GM04504 (cell line): ENCODE measurements at places on chromosomes 4 and X.
A peak's percentile ranks its signal among the peaks of the same experiment; 100 is the strongest.

GRCh38 chrX:112997991-112998390, 157.4 kb upstream of the AMOT start:
- DNase-seq, result no peak

- no peak for DNase-seq
Observed at GRCh38 chr4:92270908-92271307, 32.9 kb upstream of the GRID2 start.

- DNase-seq, result no peak
Observed at GRCh38 chrX:153455571-153455970, 9.7 kb upstream of the TREX2 start.

- no peak for DNase-seq
Observed at GRCh38 chr4:1234811-1235292, 14.1 kb downstream of the CTBP1 start.

- DNase-seq, result no peak
Observed at GRCh38 chrX:101417981-101418841, 10.2 kb downstream of the HNRNPH2 start.

DNA sequence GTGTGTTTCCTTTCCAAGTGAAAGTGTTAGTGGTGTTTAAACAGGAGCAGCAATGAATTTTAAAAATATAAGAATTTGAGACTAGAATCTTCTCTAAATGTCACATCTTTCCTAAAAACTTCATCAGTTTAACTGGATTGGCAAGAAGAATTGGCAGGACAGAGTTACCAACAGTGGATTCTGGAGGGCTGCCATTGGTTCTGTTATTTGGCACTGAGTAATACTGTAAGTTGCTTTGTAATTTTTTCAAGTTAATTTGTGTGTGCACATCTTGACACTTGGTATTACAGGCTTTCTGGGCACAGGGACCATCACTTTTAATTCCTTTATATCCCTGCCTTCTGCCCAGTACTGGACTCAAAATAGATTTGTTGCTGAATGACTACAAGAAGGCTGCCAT, 4.5 kb upstream of the GPRIN3 start:
- no peak for DNase-seq

DNA sequence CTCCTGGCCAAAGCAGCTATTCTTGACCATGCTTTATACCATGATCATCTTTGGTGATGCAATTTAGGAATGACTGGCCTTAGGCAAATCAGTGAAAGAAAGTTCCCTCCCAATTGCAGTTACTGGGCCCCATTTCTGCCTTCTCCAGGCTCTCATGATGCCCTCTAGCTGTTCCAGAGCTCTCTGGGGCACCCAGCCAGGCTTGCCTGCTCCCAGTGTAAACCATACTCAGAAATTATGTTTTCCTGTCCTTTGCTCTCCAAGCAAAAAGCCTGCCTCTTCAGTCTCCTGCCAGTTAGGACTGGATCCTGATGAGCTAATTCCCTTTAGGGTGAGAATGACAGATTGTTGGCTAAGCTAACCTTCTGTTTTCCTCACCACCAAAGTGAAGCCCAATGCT, 85.3 kb upstream of the RBPJ start:
- peak; percentile 63 for DNase-seq

DNA sequence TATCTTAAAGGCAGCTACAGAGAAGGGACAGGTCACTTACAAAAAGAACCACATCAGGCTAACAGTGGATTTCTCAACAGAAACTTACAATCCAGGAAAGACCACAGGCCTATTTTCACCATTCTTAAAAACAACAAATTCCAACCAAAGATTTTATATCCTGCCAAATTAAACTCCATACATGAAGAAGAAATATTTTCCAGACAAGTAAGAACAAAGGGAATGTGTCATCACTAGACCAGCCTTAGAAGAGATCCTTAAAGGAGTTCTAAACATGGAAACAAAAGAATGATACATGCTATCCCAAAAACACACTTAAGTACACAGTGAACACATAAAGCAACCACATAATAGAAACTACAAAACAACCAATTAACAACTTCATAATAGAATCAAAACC, 105.6 kb downstream of the ANXA10 start:
- no peak for DNase-seq

DNA sequence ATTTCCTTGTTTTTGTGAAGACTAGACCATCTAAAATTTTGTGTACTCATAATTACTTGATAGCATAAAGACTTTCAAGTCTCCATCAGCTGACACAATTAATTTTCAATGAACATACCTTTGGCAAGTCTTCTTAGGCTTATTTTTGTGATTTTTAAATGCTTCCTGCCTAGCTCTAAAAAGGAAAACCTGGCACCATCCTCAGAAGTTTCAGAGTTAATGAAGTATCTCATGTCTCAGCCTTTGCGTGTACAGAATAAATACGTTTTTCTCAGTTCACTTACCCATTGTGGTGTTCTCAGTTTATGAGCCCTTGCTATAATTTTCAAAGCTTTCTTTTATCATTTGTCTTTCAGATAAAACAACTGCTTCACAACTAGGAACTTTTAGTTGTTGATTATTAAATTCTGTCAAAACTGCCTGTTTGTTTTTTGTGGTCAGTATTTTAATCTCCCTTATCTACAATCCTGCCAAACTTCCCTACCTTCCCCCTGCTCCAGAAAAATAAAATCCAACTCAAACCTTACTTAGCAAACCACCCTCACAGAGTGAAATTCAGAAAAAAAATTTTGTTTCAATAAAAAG, 21.6 kb downstream of the ADD1 start:
- no peak for DNase-seq

DNA sequence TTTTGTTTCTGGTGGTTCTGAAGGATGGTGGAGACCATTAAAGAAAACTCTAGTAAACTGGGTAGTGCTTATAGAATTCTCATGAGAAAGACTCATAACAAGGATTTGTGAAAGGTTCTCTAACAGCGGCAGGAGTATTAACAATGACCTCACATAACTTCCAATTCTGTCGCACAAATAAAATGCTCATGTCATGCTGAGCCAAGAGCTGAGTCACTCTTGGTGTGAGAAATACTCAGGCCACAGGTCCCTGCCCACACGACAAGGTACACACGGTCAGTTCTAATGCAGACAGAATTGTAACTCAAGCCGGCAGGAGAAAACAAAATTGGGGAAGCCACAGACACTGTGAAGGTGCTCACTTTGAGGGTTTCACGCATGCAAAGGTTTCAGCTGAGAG, 34.4 kb upstream of the C4orf50 start:
- no peak for DNase-seq

GRCh38 chrX:124010157-124010556, 48.7 kb downstream of the STAG2 start:
- no peak for DNase-seq

- DNase-seq, result peak; percentile 87
Observed at GRCh38 chr4:24105327-24106038, 215.6 kb upstream of the PPARGC1A start.

GRCh38 chr4:176229645-176230044, 34.3 kb upstream of the SPATA4 start:
- DNase-seq, result no peak

DNA sequence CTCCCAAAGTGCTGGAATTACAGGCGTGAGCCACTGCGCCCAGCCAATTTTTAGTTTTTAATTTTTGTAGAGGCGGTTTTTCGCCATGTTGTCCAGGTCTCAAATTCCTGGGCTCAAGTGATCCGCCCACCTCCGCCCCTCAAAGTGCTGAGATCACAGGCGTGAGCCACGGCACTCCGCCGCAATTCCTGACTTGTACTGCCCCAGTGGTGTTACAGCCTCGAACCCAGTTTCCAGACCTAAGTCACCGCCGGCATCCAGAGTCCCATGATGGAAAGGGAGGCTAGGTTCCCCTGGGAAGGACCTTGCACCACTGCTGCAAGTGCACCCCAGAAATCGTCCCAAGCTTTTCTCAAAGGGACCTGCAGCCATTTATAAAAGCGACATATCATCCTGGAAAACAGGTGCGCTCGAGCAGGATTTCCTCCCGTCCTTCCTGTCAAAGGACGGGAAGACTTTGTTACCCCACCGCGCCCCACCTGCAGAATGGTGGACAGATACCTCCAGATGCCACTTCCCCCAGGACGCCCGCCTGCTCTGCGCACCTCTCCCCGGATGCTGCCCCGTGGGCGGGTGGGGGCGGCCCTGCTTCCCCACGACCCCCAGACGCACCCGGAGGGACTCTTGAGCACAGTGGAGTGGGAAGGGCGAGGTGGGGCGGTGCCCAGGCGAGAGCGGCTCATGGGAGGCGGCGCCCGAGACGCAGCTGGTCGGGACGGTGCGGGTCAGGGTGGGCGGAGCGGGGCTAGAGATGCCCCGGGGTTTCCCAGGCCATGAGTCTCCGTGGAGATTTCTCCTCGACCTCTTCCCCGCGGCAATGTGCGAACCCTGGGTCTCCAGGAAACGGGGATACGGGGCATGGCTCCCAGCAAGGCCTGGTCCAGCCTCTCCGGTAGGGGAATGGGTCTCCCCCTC, 947 bp upstream of the RPL10 start:
- no peak for DNase-seq

DNA sequence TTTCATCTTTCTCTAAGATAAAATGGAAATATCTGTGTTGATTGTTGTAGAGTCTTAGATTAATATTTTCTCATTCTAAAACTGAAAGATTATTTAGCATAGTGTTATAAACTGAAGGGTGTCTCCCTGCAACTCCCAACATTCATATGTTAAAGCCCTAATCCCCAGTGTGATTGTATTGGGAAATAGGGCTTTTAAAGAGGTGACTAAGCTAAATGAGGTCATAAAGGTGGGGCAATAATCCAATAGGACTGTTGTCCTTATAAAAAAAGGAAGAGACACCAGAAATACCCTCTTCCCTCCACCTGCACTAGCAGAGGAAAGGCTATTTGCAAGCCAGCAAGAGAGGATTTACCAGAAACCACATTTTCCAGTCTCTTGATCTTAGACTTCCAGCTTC, 1626.4 kb downstream of the C4orf33 start:
- DNase-seq, result no peak

GRCh38 chr4:121814756-121815155, 8.9 kb downstream of the CCNA2 start:
- DNase-seq, result no peak

DNA sequence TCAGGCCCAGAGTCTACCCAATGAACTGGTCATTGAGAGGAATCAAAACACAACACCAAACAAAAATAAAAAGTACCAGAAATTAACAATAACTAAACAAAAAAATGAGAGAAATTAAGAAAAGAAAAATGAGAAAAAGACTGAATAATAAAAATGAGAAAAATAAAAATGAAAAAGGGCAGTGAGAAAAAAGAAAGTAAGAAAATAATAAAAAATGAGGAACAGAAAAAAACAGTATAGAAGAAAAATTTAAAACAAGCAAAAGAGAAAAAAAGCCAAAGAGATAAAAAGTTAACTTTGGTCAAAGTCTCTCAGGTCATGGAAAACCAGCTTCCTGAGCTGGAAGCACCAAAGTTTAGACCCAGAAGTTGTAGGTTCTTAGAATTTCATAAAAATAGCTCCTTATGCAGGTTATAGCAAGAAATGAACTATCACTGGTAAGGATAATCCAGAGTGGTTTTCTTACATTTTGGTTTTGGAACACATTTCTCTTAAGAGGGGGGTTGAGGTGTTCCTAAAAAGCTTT, 51.0 kb upstream of the WDR17 start:
- no peak for DNase-seq

GRCh38 chrX:150984169-150984824, 1.2 kb downstream of the HMGB3 start:
- DNase-seq, result no peak

GRCh38 chr4:140969296-140969695, 164.0 kb downstream of the RNF150 start:
- DNase-seq, result no peak

- DNase-seq, result no peak
Observed at GRCh38 chr4:30875658-30876269, 155.6 kb downstream of the PCDH7 start.

DNA sequence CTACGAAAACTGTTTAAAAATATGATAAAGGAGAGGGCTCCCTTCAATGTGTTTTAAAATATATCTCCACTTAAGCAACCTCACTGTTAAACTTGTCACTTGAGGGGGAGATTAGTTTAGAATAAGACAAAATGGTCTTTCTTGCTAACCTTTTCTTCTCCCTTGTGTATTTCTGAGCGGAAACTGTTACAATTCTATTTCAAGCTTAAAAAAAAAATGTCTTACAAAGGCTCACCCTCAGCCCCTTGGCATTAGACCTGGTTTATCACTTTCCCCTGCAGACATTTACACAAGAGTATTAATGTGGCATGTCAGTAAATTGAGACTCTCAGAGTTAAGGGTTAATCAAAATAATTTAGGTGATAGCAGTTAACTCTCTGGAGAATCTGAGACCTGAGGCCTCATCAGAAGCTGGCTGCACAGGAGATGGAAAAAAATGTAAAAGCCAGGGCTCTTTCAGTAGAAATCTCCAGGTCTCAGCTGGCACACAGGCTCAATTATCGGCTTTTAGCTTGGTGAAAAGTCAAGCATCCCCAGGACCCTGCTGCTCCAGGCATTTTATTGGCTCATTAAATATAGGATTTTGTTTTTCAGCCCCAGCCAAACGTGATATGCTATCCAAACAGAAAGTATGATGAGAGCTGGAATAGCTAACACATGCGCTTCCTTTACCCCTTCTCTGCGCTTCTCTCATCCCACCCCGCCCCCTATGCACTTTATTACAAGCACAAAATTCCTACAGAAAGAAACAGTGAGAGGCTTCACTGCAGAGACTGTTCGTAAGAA, 130.5 kb downstream of the PPA2 start:
- DNase-seq, result no peak

- DNase-seq, result no peak
Observed at GRCh38 chrX:9438933-9439494, 25.8 kb upstream of the TBL1X start.

DNA sequence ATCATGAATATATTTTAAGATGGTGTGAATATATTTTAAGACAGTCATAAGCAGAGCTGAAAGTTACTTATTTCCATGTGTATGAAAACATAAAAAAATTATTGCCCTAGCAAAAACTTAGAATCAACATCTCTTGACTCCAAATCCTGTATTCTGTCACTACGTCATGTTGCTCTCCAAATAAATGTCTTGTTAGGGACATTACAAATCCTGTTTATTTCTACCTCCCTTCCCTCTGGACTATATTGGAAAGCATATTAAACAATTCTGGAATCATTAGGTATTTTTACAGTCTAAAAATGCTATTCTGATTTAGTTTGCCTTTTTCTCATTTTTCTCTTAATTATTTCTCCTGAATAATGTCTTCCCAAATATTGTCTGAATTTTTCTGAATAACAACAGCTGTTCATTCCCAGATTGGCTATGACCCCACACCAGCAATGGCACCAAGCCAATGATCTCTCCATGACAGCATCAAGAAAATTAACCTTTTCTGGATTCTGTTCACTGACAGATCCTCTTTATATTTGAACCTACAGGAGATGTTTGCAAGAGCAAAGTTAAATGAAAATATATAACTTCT, 523.1 kb downstream of the IQCM start:
- no peak for DNase-seq

GRCh38 chrX:103475381-103475780, 43.9 kb downstream of the RAB40A start:
- no peak for DNase-seq
